ENCODE measurements at places on chromosomes 11 and 22.
A peak's percentile ranks its signal among the peaks of the same experiment; 100 is the strongest.

- no peak for DNase-seq
Measured at GRCh38 chr11:79071190-79071589, 369.6 kb downstream of the TENM4 start.

DNA sequence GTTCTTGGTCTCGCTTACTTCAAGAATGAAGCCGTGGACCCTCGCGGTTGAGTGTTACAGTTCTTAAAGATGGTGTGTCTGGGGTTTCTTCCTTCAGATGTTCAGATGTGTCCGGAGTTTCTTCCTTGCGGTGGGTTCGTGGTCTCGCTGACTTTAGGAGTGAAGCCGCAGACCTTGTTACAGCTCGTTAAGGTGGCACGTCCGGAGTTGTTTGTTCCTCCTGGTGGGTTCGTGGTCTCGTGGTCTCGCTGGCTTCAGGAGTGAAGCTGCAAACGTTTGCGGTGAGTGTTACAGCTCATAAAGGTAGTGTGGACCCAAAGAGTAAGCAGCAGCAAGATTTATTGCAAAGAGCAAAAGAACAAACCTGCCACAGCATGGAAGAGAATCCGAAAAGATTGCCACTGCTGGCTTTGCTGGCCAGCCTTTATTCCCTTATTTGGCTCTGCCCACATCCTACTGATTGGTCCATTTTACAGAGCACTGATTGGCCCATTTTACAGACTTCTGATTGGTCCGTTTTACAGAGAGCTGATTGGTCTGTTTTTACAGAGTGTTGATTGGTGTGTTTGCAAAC, 27.1 kb upstream of the NXPE2 start:
- no peak for DNase-seq

DNA sequence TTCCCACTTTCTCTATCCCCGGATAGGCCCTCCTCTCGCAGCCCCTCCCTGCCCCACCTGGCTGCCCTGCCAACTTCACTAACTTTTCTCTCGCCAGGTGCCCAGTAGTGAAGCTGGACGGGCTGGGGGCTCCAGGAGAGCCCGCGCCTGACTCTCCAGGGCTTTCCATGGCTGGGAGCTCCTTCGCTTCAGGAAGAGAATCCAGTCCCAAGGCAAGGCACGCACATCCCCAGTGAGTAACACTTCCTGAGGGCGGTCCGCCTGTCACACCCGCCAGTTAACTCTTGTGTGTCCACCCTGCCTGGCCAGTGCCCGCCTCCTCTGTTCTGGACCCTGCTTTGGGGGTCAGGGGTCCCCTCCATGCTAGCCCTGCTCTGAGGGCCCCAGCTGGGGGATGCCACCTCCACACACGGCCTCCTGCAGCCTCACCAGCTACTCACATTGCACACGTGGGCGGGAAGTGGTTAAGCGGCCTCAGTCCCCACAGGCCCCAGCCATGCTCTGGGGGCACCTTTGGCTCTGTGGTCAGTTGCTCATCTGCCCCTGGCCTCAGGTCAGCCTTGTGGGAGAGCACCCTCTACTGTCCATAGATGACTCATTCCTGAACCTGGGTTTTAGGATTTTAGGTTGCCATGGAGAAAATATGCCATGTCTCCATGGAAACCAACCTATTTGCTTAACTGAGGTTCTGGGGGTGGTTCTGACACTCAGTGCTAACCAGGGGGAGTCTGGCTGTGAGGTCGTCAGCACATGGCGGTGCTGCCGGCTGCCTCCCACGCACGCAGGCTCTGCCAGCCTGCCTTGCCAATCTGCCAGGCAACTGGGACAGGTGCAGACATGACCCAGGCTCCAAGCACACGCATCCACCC, at the start of gene RIN1:
Gene RIN1, minus strand, starts transcription at position 201 of the 869 bp plus-strand sequence. Its CDS starts 32 bp downstream, at position 169.
- peak; percentile 84 for DNase-seq

DNA sequence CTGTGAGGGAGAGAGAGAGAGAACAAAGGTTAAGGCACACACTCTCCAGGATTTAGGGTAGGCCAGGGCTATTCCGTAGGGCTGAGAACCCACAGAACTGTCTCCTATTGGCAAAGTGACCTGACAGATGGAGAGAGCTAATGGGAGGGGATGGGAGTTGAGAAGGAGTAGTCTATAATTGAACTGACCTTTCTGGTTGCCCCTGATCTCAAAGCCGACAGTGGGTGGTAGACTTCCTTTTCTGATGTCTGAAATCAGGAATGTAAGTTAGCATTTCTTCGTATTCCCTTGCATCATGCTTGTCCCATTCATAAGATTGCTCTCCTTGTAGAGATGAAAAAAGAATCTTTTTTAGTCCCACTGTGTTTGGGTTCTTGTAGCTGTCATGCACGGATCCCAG, 210.1 kb downstream of the NTM start:
- no peak for DNase-seq

DNA sequence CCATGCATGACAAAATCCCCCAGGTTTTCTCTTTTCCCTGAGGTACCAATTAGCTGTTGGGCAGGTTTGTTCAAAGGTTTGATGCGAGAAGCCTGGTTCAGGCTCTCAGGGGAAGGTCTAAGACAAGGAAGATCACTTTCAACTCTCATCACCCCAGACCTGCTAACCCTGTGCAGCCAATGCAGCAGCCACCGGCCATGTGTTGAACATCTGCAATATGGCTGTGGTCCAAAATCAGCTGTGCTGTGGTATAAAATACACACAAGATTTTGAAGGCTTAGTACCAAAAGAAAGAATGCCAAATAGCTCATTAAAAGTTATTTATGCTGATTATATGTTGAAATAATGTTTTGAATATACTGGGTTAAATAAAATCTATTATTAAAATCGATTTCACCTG, 58.5 kb downstream of the SMCO4 start:
- no peak for DNase-seq

GRCh38 chr22:17964643-17965042, 59.7 kb downstream of the MICAL3 start:
- DNase-seq, result no peak

DNA sequence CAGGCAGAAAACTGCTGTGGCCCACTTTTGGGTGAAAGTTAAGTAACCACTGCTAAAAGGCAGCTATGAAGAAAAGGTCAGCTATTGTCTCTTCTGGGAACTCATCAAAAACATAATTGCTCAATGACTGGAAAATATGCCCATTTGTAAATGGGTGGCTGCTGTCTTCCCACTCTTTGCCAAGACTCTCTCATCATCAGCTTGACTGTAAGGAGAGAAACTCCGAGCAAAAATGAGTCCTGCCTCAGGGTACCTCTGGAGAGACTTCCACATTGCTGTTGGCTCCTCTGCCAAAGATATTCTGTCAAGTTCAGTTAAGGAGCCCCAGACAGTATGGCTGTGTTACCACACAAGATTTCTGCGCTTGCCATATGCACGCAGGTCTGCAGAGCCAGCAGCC, 138.7 kb downstream of the BBOX1 start:
- no peak for DNase-seq

GRCh38 chr22:47406896-47407295, 644.4 kb downstream of the TBC1D22A start:
- no peak for DNase-seq

GRCh38 chr11:134863294-134863693, 451.3 kb upstream of the B3GAT1 start:
- no peak for DNase-seq

- no peak for DNase-seq
Measured at GRCh38 chr11:97157221-97157740, 767.5 kb downstream of the JRKL start.

- no peak for DNase-seq
Measured at GRCh38 chr11:117483372-117483771, 155.7 kb downstream of the CEP164 start.

- DNase-seq, result no peak
Measured at GRCh38 chr11:2549080-2549479, 104.3 kb downstream of the KCNQ1 start.

DNA sequence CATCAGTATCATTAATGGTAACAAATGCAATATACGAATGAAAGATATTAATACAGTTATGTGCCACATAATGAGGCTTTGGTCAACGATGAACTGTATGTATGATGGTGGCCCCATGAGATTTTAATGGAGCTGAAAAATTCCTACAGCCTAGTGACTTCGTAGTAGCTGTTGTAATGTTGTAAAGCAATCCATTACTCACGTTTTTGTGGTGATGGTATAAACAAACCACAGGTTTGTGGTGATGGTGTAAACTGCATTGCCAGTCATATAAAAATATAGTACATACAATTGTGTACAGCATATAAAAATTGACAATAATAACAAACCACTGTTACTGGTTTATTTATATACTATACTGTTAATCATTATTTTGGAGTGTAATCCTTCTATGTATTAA, 27.4 kb upstream of the GRIA4 start:
- no peak for DNase-seq

DNA sequence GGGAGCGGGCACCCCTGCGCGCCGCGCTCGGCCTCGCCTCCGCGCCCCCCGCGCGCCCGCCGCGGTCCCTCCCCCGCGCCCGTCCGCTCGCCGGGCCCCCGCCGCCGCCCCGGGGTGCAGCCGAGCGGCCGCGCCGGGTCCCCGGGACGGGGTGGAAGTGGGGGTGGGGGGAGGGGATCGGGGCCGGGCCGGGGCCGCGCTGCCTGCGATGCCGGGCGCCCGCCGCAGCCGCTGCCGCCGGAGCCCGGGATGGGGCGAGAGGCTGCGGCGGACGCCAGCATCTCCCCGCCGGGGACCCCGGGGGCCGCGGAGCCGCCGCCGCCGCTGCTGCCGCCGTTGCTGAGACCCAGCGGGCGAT, 365 bp downstream of the MGAT3 start:
- DNase-seq, result no peak

DNA sequence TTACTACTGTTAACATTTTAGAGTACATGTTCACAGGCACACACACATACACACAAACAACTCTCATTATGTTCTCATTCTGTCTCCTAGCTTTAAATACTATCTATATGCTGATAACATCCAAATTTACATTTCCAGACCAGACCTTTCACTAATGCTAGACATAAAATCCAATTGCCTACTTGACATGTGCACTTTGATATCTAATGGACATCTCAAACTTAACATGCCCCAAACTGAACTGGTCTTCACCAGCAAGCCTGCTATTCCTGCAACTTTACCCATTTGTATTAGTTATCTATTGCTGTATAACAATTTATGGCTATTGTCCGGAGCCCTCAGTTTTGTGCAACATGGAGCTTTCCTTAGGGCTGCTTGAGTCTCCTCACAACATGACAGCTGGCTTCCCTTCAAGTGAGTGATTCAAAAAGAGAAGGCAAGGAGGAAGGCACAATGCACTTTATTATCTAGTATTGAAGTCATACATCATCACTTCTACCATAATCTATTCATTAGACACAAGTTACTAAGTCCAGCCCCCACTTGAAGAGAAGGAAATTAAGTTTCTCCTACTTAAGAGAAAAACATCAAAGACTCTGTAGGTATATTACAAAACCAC, 3.0 kb downstream of the SLC36A4 start:
- no peak for DNase-seq

DNA sequence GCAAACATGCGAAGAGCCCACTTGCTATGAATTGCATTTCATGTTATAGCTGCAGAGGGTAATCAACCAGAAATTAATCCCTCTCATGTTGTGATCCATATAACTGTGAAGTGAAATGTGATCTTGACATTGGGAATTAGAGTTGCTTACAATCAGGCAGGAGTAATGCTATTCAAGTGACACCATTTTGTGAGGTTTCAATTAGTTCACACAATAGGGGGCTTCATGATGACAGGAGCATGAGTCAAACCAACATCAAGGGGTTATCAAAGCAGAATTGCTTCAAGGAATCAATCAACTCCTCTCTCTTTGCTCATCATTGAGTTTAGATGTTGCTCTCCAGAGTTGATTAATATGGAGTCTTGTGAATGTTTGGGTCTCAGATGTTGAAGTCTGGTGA, 1585.2 kb upstream of the TENM4 start:
- no peak for DNase-seq

DNA sequence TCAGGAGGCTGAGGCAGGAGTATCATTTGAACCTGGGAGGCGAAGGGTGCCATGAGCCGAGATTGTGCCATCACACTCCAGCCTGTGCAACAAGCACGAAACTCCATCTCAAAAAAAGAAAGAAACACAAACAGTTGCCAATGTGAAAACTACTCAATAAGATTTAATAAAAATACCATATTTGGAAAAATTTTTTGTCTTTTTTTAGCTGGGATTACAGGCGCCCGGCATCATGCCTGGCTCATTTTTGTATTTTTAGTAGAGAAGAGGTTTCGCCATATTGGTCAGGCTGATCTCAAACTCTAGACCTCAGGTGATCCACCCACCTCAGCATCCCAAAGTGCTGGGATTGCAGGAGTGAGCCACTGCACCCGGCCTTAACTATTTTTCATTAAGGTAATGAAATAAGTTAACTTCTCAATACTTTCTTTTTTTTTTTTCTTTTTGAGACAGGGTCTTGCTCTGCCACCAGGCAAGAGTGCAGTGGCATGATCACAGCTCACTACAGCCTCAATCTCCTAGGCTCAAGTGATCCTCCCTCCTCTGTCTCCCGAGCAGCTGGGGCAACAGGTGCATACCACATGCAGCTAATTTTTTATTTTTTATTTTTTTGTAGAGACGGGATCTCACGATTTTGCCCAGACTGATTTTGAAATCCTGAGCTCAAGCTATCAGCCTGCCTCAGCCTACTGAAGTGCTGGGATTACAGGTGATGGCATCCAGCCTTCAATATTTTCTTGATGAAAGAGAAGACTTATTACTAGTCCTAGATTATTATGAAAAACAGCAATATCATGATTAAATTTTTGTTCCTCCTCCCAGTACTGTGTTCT, 4746.2 kb upstream of the OR11H1 start:
- DNase-seq, result no peak

GRCh38 chr11:34446386-34446785, 7.7 kb downstream of the CAT start:
- DNase-seq, result no peak

DNA sequence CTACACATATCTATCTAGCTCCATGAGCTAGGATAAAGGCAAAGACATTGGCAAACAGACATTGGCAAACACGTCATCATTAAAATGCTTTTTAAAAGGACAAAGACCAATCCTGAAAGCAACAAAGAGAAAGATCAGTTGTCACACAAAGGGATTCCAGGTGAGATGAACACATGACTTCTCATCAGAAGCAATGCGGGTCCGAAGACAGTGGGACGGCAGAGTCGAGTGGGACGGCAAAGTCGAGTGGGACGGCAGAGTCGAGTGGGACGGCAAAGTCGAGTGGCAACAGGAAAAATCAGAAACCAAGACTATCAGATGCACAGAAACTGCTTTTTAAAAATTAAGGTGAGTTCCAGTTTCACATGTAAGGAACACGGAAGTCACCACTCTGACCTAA, 609.5 kb downstream of the BRD1 start:
- DNase-seq, result no peak

GRCh38 chr11:67544616-67545242, 21.5 kb upstream of the CABP2 start:
- DNase-seq, result no peak

DNA sequence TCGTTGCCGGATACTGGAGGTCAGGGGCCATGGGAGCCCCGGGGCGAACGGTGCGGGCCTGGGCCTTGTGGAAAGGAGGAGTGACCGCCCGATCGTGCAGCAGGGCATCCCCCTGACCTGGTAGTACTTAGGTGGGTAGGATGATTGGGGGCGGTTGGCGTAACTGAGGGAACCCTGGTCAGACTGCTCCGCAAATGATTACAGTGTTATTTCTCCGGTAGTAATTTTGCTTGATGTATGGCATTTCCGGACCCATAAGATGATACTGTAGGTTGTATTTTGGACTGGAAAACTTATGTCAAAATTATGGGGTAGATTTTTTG, 762 bp downstream of the MTMR3 start:
- DNase-seq, result no peak
